Stimulated activated CD4-positive, alpha-beta T cell treated with anti-CD3 and anti-CD28 coated beads, Interleukin-15, amount 100 ng/mL, for 1 hour (primary cell): ENCODE measurements at places on chromosomes 2 and 18.

DNA sequence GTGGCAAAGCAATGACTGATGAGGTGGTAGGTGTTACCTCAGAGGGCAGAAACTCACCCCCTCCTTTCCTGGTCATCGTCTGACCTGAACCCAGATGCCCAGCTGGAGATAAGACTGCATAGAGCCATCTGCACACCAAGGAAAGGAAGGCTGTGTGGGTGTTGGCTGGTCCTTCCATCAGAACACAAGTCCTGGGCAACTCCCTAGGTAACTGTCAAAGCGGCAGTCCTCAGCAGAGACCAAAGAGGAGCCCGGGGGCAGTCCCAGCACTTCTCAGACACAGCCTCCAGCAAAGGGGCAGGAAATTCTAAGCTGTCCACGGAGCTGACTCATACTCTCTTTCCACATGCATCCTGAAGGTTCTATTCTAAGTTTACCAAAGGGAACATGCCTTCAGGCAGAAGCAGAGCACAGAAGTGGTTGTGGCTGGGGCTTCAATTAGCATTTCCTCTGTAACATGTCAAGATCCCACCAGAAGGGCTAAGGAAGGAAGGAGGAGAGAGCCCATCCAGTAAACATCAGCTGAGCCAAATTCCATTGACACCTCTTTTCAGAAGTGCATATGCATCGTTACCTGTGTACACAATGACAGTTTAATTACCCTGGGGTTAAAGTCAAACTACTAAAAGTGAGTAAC is 54.7 kb downstream of the SPRED2 start:
- DNase-seq, result no peak

DNA sequence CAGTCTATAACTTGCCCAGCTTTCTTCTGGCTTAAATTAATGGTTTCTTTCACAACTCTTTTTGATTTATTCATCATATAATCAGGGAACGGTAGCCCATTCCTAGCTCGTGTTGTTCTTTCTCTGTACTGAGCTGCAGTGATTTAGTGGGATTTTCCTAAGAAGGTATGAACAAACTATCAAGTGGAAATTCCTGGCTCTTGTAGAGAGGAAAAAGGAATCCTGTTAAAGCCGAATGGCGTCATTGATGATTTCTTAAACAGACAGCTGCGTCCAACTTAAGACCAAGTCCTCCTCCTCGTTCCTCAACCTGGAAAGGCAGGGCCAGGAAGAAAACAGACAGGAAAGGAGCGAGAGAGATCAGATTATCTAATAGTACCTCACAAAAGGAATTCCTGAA is 69.2 kb upstream of the CABLES1 start:
- DNase-seq, result no peak

- DNase-seq, result no peak
These were observed 297.6 kb downstream of the PARD3B start for GRCh38 chr2:204842661-204843485.

DNA sequence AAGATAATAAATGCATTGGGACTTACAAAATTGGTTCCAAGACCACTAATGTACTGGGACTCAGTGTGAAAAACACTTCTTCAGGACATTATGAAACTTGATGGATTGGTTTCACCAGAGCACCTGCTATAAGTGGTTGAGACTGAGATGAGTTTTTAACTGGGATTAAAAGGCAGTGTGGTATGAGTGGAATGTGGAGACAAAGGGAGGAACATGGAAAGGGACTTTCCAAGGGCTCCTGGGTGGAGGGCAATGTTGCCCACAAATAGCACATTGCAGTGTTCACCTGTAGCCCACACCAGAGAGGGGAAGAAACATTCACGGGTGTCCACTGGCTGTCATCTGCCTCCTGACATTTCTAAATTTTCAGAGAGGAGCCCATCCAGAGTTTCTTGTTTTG is 253.3 kb upstream of the TANK start:
- no peak for DNase-seq

DNA sequence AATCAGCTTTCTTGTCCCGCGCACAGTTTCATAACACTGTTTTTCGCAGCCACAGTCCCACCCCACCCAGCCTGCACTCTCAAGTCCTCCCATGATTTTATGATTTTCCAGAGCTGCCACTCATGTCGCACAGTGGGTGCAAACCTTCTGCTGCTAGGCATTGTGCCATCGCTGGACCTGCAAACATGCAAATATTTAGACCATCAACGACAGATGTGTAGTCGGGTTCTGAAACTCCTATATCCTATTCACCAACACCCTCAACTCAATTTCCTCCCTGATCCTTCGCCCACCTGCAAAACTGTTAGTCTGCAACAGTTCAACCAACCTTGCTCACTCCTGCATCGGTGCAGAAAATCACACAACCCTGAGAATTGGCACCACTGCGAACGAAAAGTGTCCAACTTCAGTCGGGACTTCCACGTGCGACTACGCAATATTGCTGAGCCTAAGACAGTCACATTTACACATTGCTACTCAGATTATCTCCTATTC is 871 bp upstream of the ALS2 start:
- no peak for DNase-seq

DNA sequence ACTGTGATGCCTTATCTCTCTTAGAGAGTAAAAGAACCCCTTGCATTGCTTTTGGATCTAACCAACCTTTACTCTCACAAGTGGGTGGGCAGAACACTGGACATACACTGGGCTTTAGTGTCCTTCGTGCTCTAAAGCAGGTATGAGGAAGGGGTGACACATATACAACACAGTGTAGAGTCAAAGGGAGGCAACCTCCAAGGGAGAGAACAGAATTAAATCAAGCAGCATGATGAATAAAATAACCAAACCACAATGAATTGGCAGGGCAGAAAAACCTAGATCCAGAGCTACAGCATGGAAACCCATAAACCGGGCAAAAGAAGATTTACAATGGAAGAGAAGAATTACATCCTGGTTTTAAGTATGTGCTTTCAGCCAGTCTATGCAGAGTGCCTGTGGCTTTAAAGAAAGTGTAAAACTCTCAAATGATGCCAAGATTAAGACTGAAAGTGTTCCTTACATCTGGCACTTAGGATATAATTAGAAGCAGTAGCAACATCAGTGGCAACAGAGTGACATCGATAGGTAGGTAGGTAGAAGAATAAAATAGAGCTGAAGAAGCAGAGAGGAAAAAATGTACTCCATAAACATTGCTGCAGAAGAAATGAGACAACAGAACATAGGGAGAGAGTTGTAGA is 191.7 kb upstream of the ZC3H15 start:
- DNase-seq, result no peak

GRCh38 chr18:14975431-14975830 is 227.5 kb downstream of the ANKRD30B start:
- DNase-seq, result no peak

- no peak for DNase-seq
These were observed 32.4 kb upstream of the TMEM131 start for GRCh38 chr2:98028101-98028561.

DNA sequence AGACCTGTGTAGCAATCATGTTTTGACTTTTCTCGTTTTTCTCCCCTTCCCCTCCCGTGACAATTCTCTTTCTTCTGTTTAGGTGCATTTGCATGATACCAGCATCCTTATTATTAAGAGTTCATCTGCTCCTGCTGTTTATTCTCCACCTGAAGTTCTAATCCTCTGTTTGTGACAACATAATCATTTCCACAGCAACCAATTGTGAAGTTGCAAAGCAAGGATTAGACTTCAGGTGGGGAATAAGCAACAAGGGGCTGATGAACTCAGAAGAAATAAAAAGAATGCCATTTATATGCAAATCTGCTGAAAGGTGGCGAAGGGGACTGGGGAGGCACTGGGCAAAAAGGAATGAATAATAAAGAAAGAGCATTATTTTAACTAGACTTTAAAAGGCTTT is 124.8 kb upstream of the LINC00305 start:
- no peak for DNase-seq
